Cerebellum (tissue), 4 donors: ENCODE measurements at places on chromosomes 11 and 22.

- DNase-seq, result no peak
These were observed 34.4 kb downstream of the YAP1 start for GRCh38 chr11:102144357-102145355.

GRCh38 chr22:29734838-29735237 lies 15.0 kb downstream of the CABP7 start:
- DNase-seq, result no peak

DNA sequence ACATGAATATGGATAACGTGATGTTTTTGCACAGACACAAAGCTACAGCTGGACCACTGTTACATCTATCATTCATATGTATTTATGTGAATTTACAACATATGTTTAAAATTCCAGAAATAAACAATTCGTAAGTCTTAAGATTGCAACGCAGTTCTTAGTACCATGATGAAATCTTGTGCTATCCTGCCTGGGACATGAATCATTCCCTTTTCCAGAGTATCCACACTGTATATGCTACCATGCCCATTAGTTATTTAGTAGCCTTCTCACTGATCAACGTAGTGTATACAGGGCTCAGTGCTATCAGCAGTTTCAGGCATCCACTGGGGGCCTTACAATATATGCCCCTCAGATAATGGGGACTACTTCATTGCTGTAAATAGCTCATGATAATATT lies 4.3 kb downstream of the ATL3 start:
- no peak for DNase-seq

DNA sequence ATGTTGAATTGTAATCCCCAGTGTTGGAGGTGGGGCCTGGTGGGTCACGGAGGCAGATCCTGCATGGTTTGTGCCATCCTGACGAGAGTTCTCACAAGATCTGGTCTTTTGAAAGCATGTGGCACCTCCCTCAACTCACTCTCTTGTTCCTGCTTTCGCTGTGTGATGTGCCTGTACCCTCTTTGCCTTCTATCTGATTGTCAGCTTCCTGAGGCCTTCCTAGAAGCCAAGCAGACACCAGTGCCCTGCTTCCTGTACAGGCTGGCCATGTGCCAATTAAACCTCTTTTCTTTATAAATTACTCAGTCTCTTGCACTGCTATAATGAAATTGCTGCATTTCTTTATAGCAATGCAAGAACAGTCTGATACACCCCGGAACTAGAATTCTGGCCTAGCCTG lies 13.1 kb downstream of the PTPN5 start:
- DNase-seq, result no peak

GRCh38 chr11:62208785-62209144 lies 292 bp downstream of the SCGB2A1 start:
- no peak for DNase-seq

DNA sequence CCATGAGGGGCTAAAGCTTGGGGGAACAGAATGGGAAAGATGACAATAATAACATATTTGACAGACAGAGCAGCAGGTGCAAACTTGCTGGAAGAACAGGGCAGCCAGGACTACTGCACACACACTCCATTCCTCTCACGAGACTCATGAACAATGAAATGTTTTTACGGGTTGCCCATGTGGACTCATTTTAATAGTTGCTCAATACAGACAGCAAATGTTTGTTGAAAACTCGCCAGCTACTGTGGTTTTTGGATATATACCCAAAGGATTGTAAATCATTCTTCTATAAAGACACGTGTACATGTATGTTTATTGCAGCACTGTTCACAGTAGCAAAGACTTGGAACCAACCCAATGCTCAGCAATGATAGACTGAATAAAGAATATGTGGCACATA lies 10.3 kb downstream of the SYT13 start:
- no peak for DNase-seq

- DNase-seq, result no peak
These were observed 5.8 kb upstream of the MYRF start for GRCh38 chr11:61746442-61747191.

- DNase-seq, result no peak
These were observed 56.5 kb downstream of the FLRT1 start for GRCh38 chr11:64092111-64092760.

DNA sequence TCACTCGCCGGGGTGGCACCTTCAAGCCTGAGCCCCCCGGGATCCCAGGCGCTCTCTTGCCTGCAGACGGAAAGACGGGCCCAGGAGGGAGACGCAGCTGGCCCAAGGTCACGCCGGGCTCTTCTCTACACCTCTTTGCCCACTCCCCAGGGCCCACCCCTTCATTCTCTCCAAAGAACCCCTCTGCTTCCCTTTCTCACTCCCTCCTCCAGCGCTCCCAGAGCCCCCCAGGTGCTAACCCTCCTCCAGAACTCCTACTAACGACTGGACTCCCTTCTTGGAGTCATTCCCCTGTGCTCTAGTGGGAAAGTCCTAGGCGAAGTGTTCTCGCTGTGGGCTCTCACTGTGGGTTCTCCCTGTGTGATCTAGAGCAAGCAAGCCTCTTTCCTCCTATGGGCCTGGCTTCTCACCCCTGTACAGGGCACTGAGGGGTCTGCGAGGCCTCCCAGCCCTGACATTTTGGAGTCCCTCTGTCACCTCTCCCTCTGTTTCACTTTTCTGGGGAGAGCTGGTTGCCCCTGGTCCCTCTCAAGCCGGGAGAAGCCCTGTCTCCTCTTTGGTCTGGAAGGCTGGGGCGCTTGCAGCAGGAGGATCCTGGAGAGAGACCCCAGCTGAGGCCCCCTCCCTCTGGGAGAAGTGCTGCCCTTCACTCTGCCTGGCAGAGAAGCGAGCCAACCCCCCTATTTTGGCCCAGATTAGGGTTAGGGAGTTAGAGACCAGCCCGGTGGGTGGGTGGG lies 858 bp downstream of the OAF start:
- DNase-seq, result no peak

- DNase-seq, result no peak
These were observed 130.1 kb upstream of the ZC3H12C start for GRCh38 chr11:109963101-109963500.

DNA sequence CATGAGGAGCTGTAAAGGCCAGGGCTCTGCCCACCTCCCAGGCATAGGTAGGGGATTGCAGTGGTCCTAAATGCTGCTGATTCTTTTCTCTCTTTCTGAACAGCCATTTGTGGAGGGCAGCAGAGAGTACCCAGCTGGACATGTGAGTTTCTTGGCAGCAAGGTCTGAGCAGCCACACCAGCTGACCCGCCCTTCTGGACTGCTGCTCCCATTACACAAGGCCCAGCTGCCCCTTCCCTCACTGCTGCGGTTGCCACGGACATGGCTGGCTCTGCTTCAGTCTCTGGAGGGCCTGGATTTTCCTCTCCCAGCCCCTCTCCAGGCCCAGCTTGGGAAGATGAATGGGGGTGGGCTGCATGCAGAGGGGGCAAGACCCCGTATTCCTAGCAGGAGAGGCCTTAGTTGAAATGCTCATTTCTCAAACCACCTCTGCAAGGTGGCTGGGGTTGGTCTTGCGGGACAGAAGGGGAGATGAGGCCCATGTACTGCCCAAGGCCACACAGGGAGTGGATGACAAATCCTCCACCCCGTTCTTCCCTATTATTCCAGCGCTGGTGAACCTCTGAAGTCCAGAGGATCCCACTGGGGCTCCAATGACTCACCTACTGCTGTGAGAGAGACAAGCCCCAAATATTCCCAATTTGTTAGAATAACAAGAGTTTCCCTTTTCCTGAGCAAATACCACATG lies 4.6 kb downstream of the LGALS12 start:
- peak; percentile 58 for DNase-seq

GRCh38 chr11:61392981-61393595 lies 701 bp downstream of the TMEM216 start:
- peak; percentile 15 for DNase-seq

DNA sequence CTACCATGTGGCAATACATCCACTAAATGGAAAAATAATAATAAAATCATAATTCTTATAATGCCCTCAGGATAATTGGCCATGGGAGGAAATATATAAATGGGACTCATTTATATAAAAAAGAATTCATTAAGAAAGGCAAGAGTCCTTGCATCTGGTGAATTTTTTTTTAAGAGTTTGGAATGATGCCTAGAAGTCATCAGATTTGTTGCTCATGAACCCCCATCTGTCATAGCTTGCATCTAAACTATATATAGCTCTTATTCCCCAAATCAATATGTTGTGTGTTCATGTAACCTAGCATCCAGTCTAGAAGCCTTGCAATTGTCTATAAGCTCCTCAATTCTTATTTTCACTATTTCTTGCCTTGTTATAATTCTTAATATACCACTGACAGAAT lies 75.9 kb downstream of the CADM1 start:
- DNase-seq, result no peak

DNA sequence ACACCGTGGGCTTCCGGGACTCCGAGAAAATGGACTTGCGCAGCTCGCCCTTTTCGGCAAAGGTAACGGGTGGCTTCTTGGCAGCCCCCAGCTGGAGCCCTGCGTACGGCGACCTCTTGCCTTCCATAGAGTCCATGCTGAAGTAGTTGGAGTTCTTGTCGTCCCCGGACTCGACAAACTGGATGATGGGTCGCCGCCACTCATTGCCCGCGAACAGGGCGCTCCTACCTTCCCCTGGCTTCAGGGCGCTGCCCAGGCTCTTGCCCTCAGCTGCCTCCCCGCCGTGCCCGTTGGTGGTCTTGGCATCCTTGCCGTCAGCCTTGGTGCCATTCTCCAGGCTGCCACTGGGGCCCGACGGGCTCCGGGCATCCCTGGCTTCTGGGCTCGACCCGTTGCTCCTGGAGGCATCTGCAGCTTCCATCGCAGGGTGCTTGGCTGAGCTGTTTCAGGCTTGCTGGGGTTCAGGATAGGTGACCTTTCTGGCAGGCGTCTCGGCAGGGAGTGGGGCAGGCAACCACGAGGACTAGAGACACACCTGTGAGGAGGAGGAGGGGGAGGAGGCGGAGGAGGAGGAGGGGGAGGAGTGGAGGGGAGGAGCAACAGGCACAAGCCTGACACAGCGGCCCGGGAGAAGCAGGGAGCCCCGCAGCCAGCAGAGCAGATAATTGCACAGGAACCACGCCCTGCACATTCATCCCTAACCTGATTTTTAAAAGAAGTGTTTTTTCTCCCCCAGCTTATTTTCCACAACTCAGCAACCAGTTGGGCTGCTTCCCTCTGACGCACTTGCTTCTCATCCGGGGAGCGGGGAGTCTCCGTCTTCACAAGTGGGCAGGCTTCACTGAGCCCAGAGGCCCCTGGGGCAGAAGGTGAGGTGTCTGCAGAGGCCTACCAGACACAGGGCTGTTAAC lies at the start of gene TRIM29:
Gene TRIM29 (minus strand): TSS at position 503 of the 911 bp plus-strand sequence. CDS start 82 bp downstream, at position 421.
- DNase-seq, result no peak

DNA sequence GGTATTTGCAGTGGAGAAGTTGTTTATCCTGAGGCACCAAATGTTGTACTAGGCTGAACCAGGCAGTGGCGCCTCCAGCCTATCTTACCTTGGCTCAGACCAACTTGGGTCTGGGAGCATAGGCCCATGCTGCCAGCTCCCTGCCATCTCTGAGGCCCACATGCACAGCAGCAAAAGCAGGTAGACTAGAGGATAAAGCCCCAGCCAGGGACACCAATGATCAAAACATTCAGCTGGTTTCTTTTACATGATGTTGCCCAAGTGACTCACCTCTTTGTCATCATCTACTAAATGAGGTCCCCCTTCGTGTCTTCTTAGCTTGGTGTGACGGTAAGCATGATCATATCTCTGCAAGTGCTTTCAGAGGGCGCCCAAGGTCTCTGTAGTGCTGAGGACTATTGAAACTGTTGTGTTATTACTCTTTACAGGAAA lies 112.1 kb upstream of the DRD2 start:
- DNase-seq, result no peak

DNA sequence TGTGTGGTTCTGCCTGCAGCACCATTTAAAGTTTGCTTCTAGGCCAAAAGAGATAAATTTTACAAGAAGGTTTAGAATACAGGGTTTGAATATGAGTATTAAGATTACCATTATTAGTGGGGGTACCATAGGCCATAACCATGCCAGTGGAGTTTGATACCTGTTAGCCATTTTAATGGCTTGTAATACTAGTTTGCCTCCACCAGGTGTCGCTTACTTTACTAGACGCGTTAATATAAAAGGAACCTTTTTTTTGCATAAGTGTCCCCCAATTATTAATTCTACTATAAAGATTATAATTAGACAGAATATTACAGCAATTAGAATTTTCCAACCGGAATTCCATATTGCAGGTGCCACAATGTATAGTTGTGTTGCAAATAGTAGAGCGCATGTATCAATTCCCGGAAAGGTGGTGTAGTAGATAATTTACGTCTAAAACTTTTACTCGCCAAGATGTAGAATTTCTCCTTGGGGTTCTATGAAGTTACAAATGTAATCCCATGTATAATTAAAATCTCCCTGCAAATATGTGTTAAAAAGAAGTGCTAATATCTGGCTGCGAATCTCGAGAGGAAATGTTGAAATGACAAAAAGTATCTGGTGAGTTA lies 16.1 kb downstream of the MS4A6E start:
- no peak for DNase-seq

- DNase-seq, result no peak
These were observed 9.1 kb upstream of the CCDC179 start for GRCh38 chr11:22869325-22869724.

DNA sequence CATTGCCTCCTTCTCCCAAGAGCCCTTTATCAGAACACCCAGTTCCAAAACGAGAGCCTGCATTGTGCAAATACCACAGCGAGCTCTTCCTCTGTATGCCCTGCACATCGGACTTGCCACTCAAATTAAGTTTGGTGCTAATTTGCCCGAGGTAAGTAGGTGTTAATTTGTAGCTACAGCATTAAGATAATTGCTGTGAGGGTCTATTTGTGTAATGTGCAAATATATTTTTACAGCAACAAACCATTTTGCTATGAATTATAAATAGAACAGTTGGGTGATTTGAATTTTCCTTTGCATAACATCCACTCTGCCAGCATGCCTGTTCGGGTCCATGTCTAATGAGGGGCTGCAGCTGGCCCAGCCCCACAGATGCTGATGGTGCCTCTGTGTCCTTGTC lies 8.1 kb downstream of the ARHGAP8 start:
- no peak for DNase-seq

DNA sequence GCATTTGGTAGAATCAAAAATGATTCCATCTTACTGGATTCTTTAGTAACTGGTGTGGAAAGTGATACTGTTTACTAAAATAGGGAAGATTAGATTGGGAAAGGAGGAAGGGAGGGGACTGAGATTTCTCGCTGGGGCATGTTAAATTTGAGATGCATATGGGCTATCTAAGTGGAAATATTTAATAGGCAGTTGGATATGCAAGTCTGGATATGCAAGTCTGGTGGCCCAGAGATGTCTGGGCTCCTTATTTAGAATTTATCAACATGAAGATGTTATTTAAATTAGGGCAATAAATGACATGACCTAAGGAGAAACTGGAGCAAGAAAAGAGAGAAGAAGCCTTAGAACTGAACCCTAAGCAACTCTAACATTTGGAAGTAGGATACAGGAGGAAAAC lies 17.0 kb upstream of the TBCEL start:
- DNase-seq, result no peak
